RWPE1 (cell line): ENCODE measurements at places on chromosomes 6 and 20.

DNA sequence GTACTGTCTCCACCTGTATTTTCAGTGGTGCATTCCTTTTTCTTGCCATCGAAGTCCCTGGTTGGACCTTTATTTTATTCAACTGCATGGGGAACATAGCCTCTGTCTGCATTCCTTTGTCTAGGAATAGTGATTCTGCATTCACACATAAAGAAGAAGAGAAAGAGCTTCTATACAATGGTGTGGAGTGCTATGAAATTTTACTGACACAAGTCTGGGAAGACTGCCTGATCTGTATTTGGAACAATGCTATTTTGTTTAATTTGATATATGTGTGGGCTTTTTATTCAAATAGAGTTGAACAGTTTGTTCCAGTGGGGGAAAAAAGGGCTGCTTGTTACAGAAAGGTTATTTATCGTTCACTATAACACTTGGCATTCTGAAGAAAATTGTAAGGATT, 375.7 kb upstream of the POU3F2 start:
- no peak for DNase-seq

DNA sequence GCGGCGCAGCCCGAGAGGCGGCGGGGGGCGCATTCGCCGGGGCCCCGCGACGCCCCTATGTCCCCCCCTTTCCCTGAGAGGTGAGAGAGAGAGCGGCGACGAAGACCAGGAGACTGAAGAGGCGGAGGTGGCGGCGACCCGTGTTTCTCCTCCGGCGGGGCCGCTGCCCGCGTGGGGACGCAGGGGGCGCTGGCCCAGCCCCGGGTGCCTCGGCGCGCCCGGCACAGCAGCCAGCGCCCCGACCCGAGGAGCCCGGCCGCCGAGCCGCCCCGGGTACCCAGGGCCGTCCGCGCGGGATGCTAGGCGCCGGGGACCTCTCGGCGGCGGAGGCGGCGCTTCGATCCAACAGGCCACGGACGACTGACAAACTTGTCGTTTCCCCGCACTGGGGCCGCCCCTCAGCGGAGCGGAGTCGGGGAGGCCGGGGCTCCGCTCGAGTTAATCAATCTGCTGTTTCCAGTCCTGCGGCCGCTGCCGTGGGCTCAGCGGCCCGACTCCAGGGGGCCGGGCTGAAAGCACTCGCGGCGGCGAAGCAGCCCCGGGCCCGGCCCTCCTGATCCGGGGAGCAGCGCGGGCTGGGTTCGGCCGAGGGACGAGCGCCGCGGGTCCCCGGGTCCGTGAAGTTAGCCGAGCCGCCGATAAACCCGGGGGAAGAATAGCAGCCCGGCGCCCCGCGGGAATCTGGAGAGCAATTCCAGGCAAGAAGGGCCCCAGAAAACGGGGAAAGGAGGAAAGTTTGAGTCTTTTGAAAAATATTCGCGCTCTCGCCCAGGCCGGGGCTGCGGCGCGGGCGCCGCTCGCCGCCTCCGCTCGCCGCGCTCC, 631 bp downstream of the MDGA1 start:
- DNase-seq: peak; percentile 28

DNA sequence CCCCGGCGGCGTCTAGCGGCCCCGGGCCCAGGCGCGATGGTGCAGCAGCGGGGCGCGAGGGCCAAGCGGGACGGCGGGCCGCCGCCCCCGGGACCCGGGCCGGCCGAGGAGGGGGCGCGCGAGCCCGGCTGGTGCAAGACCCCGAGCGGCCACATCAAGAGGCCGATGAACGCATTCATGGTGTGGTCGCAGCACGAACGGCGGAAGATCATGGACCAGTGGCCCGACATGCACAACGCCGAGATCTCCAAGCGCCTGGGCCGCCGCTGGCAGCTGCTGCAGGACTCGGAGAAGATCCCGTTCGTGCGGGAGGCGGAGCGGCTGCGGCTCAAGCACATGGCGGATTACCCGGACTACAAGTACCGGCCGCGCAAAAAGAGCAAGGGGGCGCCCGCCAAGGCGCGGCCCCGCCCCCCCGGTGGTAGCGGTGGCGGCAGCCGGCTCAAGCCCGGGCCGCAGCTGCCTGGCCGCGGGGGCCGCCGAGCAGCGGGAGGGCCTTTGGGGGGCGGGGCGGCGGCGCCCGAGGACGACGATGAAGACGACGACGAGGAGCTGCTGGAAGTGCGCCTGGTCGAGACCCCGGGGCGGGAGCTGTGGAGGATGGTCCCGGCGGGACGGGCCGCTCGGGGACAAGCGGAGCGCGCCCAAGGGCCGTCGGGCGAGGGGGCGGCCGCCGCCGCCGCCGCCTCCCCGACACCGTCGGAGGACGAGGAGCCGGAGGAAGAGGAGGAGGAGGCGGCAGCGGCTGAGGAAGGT, 715 bp downstream of the SOX12 start:
- DNase-seq: no peak

GRCh38 chr20:42855896-42856295, 333.8 kb downstream of the PTPRT start:
- DNase-seq: no peak

GRCh38 chr6:24655215-24655614, 9.2 kb upstream of the KIAA0319 start:
- DNase-seq: no peak
